ENCODE measurements at places on chromosomes 7 and 10.

DNA sequence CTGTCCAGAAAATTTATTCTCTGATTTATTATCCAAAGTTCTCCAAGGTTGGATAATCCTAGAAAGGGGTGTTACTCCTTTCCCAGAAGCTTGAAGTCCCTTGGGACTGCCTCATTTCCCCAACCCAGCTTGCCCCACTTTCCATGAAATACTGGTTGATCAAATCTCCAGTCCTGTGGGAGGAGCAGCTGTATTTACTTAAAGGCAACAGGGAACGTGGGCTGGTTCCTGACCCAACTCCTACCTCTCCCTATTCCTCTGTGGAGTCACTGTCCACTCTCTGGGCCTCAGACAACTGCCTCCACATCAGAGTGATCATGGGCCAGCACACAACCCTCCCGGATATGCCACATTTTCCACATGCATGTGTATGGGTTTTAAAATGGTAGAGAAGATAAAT lies 166.2 kb upstream of the PRR15 start:
- DNase-seq, result no peak

- no peak for DNase-seq
Observed at GRCh38 chr10:96400465-96400864, 41.7 kb upstream of the OPALIN start.

DNA sequence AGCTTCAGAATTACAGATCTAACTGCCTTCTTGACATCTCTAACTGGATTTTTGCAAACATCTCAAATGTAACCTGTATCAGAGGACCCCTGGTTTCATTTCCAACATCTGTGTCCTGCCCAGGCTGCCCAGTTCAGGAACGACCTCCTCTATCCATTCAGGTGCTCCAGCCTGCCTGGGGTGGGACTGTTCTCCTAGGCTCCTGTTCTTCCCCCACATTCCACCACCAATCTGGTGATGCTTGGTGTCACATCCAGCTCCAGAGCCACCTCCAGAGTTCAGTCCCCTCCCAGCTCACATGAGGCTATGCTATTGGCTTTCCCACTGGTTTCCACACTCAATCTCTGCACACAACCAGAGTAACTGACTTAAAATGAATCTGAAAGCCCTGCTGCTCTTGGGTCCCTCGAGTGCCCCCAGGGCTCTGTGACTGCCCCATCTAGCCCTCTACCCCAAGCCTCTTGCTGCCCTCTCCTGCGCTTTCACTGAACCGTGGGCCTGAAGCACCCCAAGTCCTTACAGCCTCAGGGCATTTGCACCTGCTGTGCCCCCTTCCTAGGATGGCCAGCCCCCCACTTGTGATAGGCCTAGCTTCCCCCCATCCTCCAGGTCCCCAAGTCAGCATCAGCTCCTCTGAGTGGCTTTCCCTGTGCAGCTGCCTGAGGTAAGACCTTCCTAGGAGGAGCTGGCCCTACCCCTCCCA lies 46.1 kb downstream of the PPIF start:
- no peak for DNase-seq

DNA sequence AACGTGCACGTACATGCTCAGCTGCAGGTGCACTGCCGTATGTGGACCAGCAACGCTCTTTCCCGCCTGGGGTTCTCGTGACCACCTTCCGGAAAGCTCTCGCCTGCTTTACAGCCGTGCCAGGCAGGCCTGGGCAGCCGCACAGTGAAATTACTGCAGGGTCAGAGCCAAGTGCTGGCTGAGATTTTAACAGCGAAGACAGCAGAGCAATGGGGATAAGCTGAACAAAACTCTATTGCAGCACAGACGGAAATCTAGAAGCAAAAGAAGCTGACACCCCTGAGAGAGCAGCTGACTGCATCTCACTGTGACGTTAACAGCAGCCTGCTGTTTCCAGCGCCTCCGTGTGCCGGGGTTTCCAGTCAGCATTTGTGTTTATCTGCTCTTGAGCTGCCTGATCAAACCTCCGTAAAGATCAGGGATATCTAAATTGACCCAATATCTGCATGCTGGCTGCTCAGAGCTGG lies 179.0 kb downstream of the DIP2C start:
- DNase-seq, result no peak

GRCh38 chr10:131777921-131778320 lies 122.9 kb upstream of the PPP2R2D start:
- no peak for DNase-seq

DNA sequence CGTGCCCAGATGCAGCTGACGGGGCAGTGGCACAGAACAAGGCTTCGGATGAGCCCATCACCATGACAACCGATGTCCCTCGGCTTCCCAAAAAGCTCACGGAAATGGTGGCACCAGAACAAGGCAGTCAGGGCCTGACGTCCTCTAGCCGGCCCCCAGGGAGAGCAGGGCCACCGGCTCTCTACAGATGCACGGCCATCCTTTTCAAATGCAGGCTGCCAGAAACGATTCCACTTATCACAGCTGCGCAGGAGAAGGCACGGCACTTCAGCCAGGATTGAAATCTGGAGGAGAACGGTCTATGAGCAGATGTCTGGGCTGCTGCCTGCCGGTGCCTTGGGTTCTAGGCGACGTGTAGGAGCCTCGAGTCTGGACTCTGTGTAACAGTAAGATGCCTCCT lies 223.8 kb downstream of the ZMYND11 start:
- DNase-seq, result no peak

DNA sequence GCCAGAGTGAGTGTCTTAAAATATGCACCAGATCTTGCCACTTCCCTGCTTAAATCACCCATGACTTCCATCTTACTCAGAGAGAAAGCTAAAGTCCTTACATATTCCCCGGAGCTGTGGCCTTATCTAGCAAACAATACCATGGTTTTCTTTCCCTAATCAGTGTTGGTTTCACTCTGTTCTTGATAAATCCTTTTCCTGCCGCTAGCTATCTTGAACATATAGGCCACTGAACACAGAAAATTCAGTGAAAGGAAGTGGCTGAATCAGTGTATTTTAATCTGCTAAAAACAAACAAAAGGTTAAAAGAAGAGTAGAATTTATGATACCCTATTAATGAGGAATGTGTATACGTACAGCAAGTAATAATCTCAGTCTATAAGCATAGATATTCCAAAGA lies 42.0 kb upstream of the JAZF1 start:
- no peak for DNase-seq

DNA sequence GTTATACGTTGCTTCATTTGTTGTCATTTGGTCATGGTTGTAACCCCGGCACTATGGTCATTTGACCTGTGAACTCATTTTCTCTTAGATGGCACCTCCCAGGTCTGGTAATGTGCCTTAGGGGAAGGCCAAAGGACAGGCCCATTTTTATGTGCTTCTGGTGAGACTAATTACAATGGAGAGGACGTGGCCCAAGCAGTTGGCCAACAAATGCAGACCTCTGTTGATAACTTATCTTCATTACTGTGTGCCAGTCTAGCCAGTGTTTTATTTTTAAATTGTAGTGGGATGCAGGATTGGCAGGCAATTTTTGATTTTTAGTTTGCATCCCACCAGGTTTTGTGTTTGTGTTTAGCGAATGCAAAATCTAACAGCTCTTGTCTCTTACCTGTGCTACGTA lies 321.5 kb upstream of the AKR1E2 start:
- no peak for DNase-seq

DNA sequence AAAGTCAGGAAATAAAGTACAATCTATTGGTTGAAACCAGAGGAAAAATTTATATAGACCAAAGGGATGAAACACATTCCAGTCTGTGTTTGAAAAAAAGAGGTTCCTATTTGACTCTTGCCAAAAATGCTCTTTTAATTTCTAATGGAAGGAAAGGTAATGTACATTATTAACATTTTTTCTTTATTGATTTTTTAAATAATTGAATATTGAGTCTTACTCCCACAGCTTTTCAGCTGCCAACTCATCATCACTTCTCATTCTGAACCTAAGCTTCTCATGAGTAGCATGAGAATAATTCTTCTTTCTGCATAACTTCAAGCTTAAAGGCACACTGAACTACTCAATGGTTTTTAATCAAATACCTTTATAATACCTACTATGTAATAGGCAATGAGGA lies 49.8 kb upstream of the FHIP2A start:
- DNase-seq, result no peak

GRCh38 chr10:44393051-44393630 lies 8.2 kb upstream of the CXCL12 start:
- peak; percentile 42 for DNase-seq

GRCh38 chr10:69324583-69324982 lies 46.3 kb downstream of the HK1 start:
- no peak for DNase-seq

DNA sequence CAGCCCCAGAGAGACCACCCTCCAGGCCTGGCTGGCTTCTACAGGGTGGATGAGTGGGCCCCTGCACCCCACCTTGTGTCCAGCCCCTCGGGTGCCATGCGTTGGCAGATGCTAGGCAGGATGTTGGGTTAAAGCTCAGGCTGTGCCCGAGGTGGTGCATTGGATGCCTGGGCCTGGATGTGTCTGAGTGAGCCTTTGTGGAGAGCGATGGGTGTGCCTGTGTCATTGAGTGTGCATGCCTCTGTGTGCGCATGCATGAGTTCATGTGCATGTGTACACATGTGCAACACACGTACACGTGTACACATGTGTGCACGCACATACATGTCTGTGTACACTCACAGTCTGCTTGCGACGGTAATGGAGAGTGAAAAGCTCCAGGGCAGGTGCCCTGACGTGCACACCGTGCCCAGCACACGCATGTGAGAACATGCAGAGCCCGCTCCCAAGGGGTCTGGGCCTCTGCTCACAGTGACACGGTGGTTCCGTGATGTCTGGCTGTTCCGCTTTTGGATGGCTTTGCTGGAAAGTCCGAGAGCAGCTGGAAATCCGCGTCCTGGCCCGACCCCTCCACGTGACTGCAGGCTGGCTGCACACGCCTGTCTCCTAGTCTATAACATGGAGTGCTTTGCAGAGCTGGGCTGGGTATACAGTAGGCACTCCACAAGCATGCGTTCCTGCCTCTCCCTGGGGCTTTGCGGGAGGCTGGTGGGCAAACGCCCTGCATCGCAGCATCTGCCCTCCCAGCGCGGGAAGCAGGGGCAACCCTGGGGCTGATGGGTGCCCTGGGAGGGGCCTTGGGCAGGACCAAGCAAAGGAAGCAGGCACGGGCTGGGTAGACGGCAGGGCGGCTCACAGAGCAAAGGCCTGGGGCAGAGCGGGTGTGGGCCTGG lies 36.9 kb downstream of the ELFN1 start:
- no peak for DNase-seq

- no peak for DNase-seq
Observed at GRCh38 chr7:134419085-134419484, 39.8 kb downstream of the AKR1B1 start.

- no peak for DNase-seq
Observed at GRCh38 chr10:11838298-11838852, 15.2 kb downstream of the PROSER2 start.

- peak; percentile 33 for DNase-seq
Observed at GRCh38 chr7:30226614-30227268, 57.7 kb upstream of the ZNRF2 start.

DNA sequence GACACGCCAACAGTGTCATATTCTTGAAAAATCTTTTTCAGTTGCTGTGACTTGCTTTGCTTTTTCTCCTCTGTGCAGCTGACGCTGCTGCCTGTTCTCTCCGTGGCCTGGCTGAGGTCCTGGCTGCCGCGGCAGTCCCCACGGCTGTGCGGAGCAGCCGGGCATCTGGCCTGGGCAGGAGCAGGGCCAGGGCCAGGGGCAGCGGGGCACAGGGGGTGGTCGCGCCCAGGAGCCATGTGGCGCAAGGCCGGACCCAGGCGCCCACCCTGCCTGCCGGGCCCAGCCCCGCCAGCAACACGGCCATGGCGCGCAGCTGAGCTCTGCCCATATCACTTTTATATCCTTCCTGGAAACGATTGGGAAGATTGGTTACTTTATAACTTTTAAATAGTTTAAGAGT lies 109.4 kb upstream of the ACBD5 start:
- no peak for DNase-seq

DNA sequence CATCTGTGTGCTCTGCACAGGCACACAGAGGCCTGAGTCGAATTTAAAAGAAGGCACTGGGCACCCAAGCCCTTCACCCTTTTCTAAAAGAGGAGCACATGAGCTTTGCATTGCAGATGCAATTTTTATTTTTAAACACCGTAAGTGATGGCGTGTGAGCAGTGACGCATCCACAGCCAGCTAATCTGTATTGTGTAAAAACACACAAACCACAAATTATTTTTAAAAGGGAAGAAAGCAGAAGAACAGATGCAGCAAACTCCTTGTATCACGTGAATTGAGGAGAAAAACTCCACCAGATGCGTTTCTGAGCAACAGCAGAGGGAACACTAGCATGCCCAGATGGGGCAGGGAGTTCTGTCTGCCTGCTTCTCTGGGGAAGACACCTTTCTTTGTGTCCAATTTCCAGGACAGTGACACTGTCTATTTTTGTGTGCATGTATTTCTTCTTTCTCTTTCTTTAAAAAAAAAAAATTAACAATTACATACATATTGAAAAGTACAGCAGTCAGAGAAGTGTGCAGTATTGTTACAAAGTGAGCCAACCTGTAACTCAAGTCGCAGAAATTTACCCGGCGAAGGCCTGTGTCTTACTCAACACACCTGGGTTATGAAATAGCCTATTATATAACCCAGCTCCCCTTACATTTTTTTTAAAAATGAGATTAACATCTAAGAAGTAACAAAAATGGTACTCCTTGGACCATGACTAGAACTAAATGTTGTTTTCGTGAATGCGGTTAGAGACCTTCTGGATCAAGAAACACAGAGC lies 39.2 kb downstream of the EEPD1 start:
- DNase-seq, result no peak

DNA sequence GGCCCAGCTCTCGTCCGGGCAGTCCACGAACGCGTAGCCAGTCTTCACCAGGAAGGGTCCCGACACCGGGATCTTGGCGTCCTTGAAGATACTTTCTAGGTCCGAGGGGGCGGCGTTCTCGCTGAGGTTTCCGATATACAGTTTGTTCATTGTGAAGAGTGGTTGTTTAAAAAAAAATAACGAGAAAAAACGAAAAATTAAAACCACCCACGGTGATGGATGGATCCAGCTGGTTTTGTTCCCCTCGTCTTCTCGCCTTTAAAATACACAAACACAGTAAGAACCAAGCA lies 385 bp downstream of the IGF2BP3 start:
- no peak for DNase-seq

DNA sequence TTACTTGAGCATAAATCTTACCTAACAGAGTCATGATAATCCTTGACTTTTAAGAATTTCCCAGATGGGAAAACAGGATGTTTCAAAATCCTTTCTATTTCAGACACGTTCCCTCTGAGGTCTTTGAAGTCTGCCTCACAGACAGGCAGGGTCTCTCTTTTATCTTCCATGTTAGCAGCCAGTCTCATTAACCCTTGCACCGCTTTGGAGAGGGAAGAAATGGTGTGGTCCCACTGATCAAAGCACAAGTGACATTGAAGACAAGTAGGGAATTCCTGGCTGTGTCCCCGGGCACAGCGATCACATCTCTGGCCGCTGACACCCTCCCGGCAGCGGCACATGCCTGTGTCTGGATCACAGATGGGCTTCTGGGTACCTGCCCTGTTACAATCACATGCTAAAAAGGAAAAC lies 52.7 kb upstream of the LAMB1 start:
- DNase-seq, result no peak

- peak; percentile 4 for DNase-seq
Observed at GRCh38 chr7:18760631-18761445, 265.3 kb downstream of the HDAC9 start.

- DNase-seq, result no peak
Observed at GRCh38 chr10:5434017-5434753, 21.8 kb downstream of the NET1 start.

- DNase-seq, result no peak
Observed at GRCh38 chr7:26691406-26691805, 173.0 kb downstream of the SKAP2 start.

GRCh38 chr7:42372479-42372878 lies 135.5 kb upstream of the GLI3 start:
- no peak for DNase-seq

All from nephron progenitor cell (in vitro differentiated cells).